ENCODE measurements at places on chromosomes 12 and 14.
A peak's percentile ranks its signal among the peaks of the same experiment; 100 is the strongest.

GRCh38 chr12:112422531-112422930, 3.8 kb downstream of the PTPN11 start:
- DNase-seq, result no peak

GRCh38 chr14:95504135-95505029, 12.1 kb downstream of the SYNE3 start:
- peak; percentile 27 for DNase-seq

- DNase-seq, result no peak
These were observed 232.9 kb downstream of the CHST11 start for GRCh38 chr12:104689635-104690034.

DNA sequence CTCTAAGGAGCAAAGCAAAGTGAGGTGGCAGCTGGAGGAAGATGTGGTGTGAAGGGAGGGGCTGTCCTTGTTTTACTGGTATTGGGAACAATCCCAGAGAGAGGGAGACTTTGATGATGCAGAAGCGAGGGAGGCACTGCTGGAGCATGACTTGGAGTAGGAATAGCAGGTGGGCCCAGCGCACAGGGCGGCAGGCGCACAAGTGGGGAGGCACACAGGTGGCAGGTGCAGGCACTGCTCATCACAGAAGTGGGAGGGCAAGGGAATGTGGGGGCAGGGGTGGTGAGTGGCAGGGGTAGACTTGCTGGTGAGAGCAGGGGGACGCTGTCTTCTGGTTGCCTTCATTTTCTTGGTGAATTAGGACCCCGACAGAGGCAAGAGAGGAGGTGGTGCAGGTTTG, 11.5 kb upstream of the IFI27 start:
- DNase-seq, result no peak

DNA sequence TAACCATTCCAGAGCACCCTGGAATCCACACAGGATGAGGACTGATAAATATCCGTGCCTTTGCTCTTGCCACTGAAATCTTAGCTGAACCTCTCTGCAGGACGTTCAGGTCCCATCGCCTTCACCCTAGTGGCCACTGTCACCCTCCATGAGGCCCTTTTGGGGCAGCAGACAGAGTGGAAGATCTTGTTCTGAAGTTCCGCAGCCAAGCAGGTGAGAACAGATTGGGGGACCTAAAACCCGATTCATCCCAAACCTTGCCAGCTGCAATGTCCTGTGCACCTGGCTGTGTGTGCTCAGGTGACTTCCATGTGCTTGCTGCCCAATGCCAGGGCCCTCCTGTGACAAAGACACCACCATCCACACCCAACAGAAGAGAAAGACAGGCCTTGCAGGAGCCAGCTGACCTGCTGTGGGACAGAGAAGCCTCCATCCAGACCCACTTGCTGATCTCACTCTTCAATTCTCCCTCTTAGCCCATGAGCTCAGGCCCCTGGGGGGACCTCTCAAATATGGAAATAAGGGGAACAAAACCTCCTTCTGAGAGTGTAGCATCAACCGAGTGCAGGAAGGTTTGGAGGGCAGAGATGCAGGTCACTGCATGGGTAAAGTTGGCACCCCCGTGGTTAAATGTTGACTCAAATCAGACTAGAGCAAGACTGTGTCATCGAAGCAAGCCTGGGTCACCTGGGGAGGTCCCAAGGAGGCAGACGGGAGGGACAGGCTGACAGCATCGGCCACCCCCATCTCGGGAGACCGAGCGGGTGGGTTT, 308.7 kb upstream of the DIO3 start:
- DNase-seq, result no peak

GRCh38 chr12:94725375-94726168, 75.2 kb upstream of the TMCC3 start:
- no peak for DNase-seq

- no peak for DNase-seq
These were observed 671.0 kb downstream of the VRK1 start for GRCh38 chr14:97468220-97468619.

DNA sequence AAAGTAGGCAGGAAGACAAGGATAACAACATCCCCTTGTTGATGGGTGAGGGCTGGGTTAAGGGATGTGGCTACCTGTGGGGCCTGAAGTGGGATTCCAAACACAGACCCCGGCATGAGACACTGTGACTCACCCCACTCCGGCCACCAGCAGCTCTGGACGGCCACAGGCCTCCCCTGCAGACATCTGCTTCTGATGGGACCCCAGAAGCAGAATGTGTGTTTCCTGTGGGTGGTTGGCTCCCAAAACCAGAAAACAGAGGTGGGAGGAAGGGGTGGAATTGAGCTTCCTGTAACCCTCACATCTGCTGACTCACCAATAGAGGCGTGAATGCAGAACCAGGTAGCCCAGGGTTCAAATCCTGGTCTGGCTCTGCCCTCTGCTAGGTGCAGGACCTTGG, 216.6 kb upstream of the PWP1 start:
- DNase-seq, result no peak

GRCh38 chr12:70351076-70351475, 15.0 kb upstream of the KCNMB4 start:
- DNase-seq, result no peak

GRCh38 chr14:53391156-53391555, 238.0 kb upstream of the DDHD1 start:
- no peak for DNase-seq

DNA sequence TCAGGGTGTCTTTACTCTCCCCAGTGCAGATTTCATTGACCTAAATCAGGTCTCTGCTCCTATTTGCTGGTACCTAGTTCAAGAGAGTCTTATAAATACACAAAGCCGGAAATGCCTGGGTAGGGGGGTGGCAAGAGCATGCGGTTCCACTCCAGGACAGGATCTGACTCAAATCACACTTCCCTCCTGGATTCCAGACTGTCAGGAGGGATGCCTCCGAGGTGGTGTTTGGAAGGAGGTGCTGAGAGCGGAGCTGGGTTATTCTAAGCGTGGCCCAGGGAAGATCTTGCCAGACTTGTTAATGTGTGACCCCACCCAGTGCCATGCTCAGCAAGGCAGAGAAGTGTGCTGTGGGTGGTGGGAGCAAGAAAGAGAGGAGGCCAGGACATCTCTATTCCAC, 49.8 kb downstream of the B4GALNT3 start:
- no peak for DNase-seq

DNA sequence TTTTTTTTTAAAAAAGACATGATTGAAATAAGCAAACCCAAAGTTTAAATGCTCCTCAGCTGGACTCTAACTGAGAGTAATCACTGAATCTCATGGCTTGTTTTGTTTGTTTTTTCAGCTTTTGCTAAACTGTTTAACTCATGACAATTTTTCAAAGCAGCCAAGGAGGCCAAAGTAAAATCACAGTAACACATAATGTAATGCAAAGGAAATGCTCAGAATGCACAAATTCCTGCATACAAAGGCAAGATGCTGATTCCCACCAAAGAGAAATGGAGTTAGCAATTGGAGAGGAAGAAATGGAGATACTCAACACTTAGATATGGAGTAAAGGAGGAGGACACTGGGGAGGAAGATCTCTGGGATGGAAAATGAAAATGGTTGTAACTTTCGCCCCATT, 126.2 kb upstream of the SOX5 start:
- DNase-seq, result no peak

DNA sequence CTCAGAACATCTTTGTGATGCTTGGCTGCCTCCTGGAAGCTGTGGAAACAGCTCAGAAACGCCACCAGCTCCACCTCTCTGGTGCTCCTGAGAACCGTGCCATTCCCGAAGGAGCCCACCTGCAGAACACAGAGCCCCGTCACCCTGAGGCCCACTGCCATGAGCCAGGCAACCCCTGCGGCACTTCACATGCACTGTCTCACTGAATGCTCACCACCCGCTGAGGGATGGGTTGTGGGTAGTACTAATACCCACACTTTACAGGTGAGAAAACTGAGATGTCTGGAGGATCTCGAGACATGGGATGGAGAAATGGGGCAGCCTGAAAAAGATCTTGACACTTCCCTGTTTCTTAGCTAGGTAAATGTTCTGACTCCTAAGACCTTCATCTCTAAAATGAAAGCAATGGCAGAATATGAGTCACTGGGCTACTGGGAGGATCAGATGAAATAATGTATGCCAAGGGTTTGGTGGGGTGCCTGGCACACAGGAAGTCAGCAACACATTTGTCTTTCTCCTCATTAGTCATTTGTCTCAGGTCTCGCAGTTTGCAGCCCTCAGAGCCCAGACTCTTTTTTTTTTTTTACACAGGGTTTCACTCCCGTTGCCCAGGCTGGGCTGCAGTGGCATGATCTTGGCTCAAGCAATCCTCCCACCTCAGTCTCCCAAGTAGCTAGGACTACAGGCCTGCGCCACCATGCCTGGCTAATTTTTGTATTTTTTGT, 5.3 kb downstream of the OASL start:
- DNase-seq, result peak; percentile 59

DNA sequence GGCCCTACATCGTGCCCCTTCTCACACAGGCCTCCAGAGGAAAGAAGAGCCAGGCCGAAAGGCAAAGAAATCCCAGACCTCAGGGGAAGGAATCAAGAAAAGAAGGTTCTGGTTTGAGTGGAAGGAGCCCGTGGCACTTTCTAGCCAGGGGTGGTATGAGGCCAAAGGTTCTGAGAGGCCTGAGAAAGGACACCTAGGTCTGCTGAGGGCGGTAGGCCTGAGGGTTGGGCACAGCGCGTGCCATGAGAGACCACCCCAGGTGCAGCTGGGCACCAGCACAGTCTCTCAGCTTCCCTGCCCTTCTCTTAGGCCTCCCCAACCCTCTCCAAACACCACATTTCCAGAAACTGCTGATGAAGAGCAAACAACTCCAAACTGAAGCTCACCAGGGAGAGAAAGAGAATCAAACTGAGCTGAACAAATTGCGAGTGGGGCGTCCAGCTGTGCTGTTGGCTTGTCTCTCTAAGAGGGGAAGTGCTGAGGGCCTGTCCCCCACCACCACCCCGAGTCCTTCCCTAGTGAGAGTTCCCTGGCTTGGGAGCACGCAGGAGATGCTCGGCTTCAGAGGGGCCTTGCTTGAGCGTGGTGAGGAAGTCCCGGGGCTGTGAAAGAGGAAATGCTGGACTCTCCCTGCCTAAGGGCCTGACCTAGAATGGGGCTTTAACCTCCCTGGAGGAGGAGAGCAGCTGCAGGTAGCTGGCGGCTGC, 184.8 kb downstream of the ZFP36L1 start:
- DNase-seq, result no peak

Data from stimulated activated naive CD4-positive, alpha-beta T cell treated with Interleukin-2 at 50 U/mL for 16 hours (primary cell).